CD4-positive, alpha-beta T cell treated with Interleukin-2 at 100 ng/mL for 4 hours (primary cell): ENCODE measurements at places on chromosomes 4 and X.

GRCh38 chr4:182932651-182933050, 15.5 kb upstream of the DCTD start:
- no peak for DNase-seq

- DNase-seq = no peak
These were observed 84.3 kb downstream of the PDLIM5 start for GRCh38 chr4:94536049-94536448.

- DNase-seq = no peak
These were observed 53.4 kb downstream of the AFAP1 start for GRCh38 chr4:7886007-7886973.

GRCh38 chrX:76153221-76153620, 19.6 kb upstream of the PBDC1 start:
- no peak for DNase-seq

DNA sequence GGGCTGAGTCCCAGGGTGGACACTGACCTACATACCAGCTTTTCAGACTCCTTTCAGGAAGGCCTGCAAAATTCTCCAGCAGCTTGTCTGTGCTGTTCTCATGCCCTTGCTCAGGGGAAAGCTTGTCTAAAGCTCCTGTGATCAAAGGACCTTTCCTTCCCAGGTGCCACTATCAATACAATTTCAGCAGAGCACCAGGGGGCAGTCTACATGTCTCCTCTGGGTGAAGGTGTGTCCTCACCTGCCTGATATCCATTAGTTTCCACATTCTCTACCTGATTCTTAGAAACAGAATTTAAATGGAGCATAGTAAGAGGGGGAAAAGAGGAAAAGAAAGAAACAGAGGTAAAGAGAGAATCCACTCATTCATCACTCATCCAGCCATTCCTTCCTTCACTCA, 114.2 kb downstream of the PPARGC1A start:
- no peak for DNase-seq

GRCh38 chr4:8906668-8906970, 35.0 kb upstream of the HMX1 start:
- no peak for DNase-seq

DNA sequence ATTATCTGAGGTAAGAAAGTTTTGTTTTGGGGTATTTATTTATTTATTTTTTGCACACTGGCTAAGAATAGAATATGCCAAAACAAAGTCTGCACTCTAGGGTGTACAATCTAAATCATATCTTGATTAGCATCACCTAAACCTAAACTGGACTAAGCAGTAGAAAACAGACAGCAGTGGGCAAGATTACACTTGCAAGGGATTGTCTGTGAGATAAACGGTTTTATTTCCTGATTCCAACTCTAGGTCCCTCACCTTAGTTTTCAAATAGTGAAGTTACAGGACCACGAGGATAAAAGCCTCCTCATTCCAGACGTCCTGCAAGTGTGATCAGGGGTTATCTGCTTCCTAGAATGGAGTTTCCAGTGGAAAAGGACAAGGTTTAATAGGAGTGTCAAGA, 86.1 kb downstream of the SH3RF1 start:
- DNase-seq = no peak

DNA sequence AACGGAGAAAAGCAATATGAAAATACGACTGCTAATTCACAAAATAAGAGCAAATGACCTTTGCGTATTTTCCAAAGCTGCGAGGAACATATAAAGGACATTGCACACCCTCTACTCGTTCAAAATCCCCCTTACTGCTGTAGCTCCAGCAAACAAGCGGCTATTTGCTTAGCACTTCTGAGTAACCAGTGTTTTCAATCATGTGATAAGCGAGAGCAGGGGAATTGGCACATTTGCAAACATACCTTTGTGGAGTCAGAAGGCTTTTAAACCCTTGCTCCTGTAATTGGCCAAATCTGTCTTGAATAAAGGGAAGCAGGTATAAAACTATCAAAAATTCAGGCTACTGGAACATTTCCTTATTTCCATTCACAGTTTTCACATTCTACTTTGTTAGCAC, 610.2 kb downstream of the UBE2NL start:
- DNase-seq = no peak
